Myocyte (in vitro differentiated cells): ENCODE measurements at places on chromosomes 2 and 18. TPM values are rescaled to one million over a fixed set of nuclear protein-coding genes. Genes with fewer than 3 reads are reported as not detected.
A peak's percentile ranks its signal among the peaks of the same experiment; 100 is the strongest.

The CHRNG gene
- 697 and 1,132 TPM in 2 replicates for total RNA-seq

- no peak for DNase-seq
Measured at GRCh38 chr2:130883496-130883895, 46.8 kb downstream of the ARHGEF4 start.

DNA sequence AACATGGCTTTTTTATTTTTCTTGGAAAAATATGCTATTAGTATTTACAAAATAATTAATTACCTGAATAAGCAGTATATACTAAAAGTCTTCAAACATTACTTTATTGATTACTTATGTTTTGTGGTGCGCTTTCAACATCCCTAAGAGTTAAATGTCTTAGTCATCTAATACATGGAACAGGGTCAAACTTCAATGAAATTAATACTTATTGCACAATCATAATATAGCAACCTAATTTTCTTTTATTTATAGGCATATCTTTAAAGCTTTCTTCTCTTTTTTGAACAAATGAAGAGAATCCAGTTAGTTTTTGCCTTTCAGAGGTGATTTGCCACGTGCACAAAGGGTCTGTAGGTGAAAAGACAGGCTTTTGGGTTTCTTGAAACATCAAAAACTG lies 6.0 kb downstream of the LRATD1 start:
- DNase-seq, result no peak

DNA sequence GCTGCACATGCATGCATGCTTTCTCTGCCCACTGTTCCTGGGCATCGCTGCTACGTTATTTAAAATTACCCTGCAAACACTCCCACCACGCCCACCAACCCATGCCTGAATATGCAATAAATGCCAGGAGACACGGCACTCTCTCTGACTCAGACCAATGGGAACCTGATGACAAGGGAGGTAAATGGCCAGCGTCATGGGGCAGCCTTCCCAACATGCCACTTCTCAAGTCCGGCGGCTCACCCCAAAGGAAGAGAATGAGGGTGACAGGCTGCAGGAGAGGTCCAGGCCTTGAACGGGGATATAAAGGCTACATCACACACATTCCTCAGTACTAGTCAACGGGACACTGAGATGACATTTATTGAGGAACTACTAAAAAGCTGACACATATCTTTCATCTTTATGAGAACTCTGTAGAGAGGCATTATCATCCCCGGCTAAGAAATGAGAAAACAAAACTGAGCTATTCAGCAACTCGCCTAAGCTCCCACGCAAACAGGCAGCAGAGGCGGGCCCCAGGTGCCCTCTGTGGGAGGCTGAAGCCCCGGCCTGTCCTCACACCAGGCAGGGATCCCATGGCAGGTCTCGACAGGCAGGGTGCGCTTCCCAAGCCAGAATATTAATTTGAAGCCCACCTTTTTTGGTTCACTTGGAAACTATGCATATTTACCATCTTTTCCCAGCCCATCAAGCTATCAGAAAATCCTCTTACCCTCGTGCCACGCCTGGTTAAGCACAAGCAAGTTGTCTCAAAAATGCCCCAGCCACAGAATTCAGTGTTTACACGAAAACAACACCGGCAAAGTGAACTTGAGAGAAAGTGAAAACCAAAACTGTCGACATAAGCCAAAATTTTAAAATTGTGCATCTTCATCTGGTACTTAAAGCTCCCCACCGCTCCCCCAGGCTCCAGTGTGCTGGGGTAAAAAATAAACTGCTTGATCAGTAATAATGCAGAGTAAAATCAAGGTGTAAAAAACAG lies 166.3 kb downstream of the HDAC4 start:
- DNase-seq, result no peak

DNA sequence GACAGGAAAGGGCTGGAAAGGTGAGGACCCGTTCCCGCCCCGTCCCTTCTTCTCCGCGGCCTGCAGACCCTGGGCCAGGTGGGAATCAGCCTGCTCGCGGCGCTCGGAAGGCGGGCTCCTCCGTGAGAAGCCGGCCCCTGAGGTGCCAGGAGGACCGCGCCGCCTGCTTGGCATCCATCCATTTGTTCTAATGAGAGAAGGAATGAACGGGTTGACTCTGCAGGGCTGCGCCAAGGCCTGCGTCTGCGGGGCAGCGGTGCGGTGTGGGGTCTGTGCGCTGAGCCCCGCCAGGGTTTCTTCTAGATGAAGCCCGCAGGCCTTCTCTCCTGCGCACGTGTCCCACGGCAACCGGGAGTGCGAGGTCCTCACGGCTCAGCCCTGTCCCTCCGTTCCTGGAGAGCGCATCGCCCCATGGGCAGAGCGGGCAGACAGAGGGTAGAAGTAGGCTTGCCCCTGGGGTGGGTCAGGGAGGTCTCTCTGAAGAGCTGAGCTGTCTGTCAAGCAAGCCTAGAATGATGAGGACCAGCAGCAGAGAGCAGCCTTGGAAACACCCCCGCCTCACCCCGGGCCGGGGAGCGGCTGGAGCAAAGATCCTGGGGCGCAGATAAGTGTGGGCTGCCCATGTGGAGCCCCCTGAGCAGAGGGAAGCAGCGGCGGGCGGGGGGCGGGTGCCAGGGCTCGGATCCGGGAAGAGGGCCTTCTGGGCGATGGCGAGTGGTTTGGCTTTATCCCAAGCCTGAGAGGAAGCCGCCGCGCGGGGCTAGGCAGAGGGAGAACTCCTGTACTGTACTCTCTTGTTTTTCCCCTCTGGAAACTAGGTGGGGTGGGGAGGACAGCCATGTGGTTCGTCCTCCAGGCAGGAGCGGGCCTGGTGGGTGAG lies 27.9 kb upstream of the HS6ST1 start:
- no peak for DNase-seq

DNA sequence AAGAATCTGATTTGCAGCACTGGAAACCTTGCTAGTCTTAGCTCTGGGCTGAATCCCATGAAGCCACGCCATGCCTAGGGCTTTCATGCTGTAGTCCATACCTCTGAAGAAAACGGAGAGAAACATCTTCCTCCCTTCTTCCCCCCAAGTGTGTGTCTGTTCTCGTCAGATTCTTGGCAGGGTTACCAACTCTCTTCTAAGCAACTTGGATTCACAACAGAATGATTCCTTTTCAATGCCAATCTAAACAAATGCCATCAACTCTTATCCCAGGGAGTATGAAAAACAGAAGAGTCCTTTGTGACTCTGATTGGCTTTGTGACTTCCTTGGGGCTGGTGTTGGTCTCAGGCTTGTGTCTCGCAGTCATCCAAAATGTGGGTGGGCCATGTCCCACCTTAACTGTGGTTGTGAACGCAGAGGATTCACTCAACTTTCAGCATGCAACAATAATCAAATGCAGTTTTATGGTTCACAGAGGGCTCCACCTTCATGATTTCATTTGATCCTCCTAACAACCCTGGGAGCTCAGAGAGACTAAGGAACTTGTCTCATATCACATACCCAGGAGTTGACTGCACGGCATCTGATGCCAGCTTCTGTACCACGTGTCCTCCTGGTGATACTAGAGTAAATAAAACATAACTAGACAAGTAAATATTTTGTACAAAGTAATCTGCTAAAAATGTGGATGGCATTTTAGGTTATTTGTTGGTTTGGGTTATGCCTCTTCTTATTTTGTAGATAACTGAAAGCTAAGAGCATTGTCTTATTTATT lies 186.0 kb upstream of the TNP1 start:
- no peak for DNase-seq

The PKP4 gene
- 31.4 and 35.7 TPM in 2 replicates for total RNA-seq

DNA sequence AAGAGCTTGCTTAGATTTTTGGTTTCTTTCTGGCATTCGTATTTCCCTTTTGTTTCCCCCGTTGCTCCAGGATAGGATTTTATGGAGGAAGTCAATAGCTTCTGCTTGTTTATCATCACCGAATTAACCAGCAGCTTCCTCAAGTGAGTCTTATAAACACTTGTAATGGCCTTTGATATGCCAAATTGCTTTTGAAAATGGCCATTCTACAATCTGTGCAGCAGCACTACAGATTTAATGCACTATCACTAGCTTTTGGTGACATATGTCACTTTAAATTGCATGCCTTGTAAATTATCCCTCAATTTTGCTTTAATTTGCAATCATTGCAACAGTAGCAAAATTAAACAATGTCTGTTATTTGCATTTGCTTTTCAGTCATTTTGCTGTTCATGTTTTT lies 774.7 kb downstream of the METTL4 start:
- DNase-seq, result no peak

GRCh38 chr2:40049781-40050180 lies 270.7 kb upstream of the THUMPD2 start:
- no peak for DNase-seq

DNA sequence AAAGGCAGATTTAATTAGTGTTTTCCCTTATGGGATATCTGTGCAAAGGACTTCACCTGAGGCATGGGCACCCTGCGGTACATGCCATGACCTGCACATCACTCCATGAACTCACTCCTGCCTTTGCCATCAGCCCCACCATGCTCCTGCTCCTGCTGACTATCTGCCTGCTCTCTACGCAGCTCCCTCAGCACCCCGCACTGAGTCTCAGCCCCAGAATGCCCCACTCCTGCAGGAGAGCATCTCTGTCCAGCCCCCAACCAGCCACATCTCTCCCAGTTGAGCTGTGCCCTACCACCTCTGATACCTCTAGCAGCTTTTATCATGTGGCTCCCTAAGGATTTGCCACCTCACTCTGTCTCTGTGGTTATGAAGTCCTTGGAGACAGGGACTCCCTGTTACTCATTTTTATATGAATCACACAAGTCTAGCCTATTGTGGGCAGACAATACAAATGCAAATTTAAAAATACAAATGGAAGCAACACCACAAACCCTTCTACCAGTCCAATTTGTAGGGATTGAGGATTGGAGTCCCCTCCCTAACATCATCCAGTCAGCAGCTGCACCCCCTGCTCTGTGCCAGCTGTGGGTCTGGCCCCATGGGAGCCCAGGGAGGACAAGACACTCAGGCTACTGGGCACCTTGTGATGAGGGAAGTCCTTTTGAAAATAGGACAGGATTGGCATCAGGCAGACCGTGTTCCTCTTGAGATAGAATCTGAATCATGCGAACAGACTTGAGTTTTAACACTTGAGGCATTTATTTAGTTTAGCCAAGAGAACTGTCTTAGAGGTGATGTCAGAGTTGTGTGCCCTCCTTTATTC lies 689.6 kb upstream of the HS6ST1 start:
- DNase-seq, result no peak

DNA sequence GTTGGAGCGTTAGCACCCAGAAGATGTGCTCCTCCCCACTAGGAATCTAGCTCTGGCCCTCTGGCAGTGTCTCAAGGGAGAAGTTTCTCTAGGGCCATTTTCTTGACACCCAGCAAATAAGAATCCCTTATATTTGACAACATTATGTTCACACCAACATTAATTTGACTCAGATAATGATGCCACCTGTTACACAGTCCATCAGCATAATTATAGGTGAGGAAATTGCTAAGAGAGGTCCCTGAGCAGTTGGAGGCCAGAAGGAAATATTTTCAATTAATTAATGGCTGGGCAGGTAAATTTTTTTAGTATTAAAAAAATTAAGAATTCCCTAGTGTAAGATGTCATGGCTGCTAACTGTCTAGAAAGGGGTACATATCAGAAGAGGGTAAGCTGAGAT lies 36.5 kb downstream of the PRKCE start:
- DNase-seq, result no peak

DNA sequence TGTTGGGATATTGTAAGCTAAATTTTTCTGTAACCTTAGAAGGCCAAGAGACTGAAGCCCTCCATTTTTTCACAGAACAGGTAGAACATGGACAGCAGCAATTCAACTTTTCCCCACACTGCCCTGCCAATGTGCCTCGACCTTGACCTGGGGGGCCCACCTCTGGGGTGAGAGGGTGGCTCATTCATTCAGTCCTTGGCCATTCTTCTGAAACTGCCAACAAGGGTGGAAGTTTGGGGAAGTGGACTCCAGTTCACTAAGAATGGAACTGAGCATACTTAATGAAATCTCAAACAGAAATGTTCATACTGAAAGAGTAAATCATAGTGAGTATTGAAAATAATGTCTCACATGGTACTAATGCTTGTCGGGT lies 1.1 kb downstream of the EEF1B2 start:
- no peak for DNase-seq

- peak; percentile 85 for DNase-seq
Measured at GRCh38 chr2:168699844-168700417, 102.5 kb upstream of the NOSTRIN start.

GRCh38 chr2:12895017-12895416 lies 178.3 kb downstream of the TRIB2 start:
- DNase-seq, result no peak

- peak; percentile 22 for DNase-seq
Measured at GRCh38 chr18:63878343-63878742, 9.2 kb upstream of the SERPINB2 start.
